Activated T-helper 17 cell treated with anti-CD3 and anti-CD28 coated beads, Interleukin-2, amount 50 U/mL, for 72 hours (primary cell): ENCODE measurements at places on chromosomes 12 and 14. TPM values are rescaled to one million over a fixed set of nuclear protein-coding genes. Genes with fewer than 3 reads are reported as not detected.
A peak's percentile ranks its signal among the peaks of the same experiment; 100 is the strongest.

- H3K27me3 ChIP-seq = no peaks in the 10 kb centered on the region
- ATAC-seq = no peak
- peaks cover 64% of the 10 kb centered on the region for H3K36me3 ChIP-seq
- peaks cover 33% of the 10 kb centered on the region for H3K4me1 ChIP-seq
Observed at GRCh38 chr14:102150083-102150482, 10.4 kb downstream of the WDR20 start.

STXBP6 gene
- not detected for total RNA-seq

BMP4 gene
- total RNA-seq = 0.50 TPM

AQP2 gene
- total RNA-seq = not detected

DNA sequence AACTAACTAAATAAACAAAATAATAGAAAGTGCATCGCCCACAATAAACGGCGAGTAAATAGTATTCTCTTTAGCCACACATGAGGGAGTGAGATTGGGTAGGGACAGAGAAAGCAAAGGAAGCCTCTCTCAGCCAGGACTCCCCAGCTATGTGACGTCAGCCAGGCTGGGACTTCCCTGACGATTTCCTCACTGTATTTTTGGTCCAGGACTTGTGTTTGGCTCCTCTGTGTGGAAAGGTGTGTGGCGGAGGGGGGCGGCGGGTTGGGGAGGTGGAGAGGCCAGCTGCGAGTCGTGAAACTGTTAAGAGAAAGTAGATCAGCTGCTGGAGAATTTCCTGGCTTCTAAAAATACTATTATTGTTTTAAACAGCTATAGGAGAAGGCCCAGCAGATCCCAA is 1124.6 kb downstream of the AACS start:
- H3K27ac ChIP-seq = no peak overlapping the region
- H3K27me3 ChIP-seq = peaks cover 21% of the 10 kb centered on the region

DNA sequence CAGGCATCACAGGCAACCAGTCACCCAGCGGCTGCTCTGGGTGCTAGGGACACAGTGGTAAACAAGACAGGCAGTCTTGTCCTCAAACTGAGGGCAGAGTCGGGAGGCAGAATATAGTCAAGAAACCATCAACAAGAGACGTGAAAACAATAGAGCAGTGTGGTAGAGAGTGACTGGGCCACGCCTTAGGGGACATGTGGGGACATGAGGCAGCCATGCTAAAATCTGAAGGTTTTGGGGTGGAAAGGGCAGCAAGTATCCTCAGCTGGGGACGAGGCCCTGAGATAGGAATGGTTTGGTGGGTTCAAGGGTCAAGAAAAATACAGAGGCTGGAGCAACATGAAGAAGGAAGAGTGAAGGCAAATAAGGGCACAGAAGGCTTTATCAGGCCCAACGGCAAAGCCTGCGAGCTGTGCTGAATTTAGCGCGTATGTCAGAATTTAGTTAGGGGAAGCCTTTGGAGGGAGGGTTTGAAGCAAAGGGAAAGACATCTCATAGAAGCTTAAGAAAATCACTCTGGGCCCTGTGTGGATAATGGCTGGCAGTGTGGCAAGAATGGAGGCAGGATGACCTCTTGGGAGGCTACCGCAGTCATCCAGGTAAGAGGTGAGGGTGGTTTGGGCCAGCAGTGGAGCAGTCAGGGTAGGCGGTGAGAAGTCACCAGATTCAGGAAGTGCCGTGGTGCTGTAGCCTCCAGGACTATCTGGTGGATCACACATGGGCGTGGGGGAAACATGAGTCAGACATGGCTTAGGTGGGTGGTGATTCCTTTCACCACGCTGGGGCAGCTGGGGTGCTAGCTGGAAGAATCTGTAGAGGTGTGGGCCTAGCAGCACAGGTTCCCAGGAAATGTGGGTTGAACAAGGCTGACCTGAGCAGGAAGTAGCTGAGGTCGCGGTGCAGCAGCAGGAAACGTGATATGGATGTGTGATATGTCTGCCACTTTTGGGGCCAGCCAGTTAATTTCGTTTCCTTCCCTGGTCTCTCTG is 3.0 kb downstream of the EVL start:
- peak; percentile 64 for ATAC-seq
- peaks cover 36% of the 10 kb centered on the region for H3K4me1 ChIP-seq
- peaks cover 82% of the 10 kb centered on the region for H3K36me3 ChIP-seq
- peak overlapping the region; percentile 96 for H3K27ac ChIP-seq
- H3K27me3 ChIP-seq = no peaks in the 10 kb centered on the region
- H3K4me3 ChIP-seq = peak overlapping the region; percentile 93

- H3K27ac ChIP-seq = peak overlapping the region; percentile 65
- peaks cover 100% of the 10 kb centered on the region for H3K36me3 ChIP-seq
- ATAC-seq = no peak
- H3K4me1 ChIP-seq = peaks cover 46% of the 10 kb centered on the region
- no peaks in the 10 kb centered on the region for H3K27me3 ChIP-seq
- H3K4me3 ChIP-seq = peak overlapping the region; percentile 94
Observed at GRCh38 chr14:21255385-21256101, 13.7 kb downstream of the HNRNPC start.

GRCh38 chr14:72129291-72129690 is 197.1 kb downstream of the RGS6 start:
- no peaks in the 10 kb centered on the region for H3K36me3 ChIP-seq
- peaks cover 5% of the 10 kb centered on the region for H3K4me1 ChIP-seq
- no peak for ATAC-seq
- no peak overlapping the region for H3K4me3 ChIP-seq
- H3K27me3 ChIP-seq = peaks cover 35% of the 10 kb centered on the region

- no peaks in the 10 kb centered on the region for H3K4me1 ChIP-seq
- no peak overlapping the region for H3K4me3 ChIP-seq
- H3K27me3 ChIP-seq = peaks cover 3% of the 10 kb centered on the region
- no peaks in the 10 kb centered on the region for H3K36me3 ChIP-seq
- ATAC-seq = no peak
- H3K27ac ChIP-seq = no peak overlapping the region
Observed at GRCh38 chr12:32454866-32455265, 55.5 kb downstream of the FGD4 start.

INSM2 gene
- not detected for total RNA-seq

DNA sequence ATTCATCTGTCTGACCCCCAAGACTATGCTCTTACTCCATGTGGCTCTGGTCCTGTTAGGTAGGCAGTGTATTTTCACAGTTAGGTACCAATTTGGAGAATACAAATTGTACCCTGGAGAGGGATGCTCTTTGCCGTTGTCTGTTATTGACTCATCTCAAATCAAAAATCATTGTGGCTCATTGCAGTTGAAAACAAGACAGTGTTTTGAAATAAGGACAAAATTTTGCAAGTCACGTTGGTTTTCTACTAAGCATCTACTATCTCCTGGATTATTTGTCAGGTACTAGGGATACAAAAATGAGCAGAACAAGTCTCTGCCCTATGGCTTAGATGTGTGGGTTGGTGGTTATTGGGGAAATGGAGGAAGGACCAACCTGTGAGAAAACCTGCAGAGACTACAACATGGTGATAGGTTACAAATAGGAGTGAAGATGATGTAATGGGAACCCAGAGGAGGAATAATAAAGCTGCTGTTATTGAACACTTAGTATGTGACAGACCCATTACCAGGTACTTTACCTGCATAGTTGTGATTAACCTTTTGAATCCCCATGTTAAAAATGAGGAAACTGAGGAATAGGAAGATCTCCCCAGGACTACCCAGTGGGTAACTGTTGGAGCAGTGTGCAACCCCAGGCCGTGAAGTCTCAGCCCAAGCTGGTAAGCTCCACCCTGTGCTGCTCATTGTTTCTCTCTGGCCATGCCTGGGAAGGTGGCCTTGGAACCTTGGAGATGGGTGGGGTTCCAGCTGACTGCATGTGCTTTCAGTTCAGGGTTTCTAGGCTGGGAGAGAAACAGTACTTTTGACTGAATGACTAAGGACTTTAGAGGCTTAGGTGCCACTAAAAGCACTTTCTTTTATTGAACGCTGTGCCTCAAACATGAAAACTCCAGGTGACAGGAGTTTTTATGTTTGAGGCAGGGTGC is 72.9 kb upstream of the SRSF5 start:
- peak overlapping the region; percentile 37 for H3K4me3 ChIP-seq
- H3K27ac ChIP-seq = peak overlapping the region; percentile 71
- peaks cover 57% of the 10 kb centered on the region for H3K36me3 ChIP-seq
- peaks cover 52% of the 10 kb centered on the region for H3K4me1 ChIP-seq
- peak; percentile 29 for ATAC-seq
- no peaks in the 10 kb centered on the region for H3K27me3 ChIP-seq

GRCh38 chr14:62001963-62002362 is 239.7 kb downstream of the SNAPC1 start:
- H3K4me3 ChIP-seq = no peak overlapping the region
- no peak for ATAC-seq
- no peak overlapping the region for H3K27ac ChIP-seq
- H3K27me3 ChIP-seq = peaks cover 41% of the 10 kb centered on the region

GRCh38 chr12:49296034-49296835 is 1.3 kb downstream of the PRPH start:
- H3K36me3 ChIP-seq = no peaks in the 10 kb centered on the region
- no peak overlapping the region for H3K27ac ChIP-seq
- ATAC-seq = peak; percentile 75
- peak overlapping the region; percentile 51 for H3K4me3 ChIP-seq
- H3K27me3 ChIP-seq = peaks cover 29% of the 10 kb centered on the region

DNA sequence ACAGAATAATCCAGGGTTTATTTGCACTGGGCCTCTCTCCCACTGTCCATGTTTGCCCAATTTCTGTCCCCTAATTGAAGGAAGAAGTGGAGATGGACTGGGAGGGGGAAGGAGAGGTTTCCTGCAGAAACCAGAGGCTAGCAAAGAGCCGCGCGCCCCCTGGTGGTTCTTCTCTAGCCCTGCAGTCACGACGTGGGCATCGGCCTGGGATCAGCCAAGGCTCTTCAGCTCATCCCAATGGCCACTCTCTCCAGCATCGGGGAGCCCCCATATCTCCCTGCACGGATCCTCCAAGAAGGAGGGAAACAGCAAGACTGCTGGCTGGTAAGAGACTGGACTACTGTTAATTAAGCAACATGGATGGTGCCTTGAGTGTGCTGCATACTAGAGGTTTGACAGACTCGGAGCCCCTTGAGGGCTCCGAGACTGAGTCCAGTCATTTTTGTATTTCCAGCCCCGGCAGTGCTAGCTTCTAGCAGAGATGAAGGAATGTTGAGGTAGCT is 18.7 kb downstream of the ZBTB39 start:
- no peak overlapping the region for H3K4me3 ChIP-seq
- H3K27ac ChIP-seq = no peak overlapping the region
- H3K4me1 ChIP-seq = peaks cover 12% of the 10 kb centered on the region
- H3K36me3 ChIP-seq = no peaks in the 10 kb centered on the region

DNA sequence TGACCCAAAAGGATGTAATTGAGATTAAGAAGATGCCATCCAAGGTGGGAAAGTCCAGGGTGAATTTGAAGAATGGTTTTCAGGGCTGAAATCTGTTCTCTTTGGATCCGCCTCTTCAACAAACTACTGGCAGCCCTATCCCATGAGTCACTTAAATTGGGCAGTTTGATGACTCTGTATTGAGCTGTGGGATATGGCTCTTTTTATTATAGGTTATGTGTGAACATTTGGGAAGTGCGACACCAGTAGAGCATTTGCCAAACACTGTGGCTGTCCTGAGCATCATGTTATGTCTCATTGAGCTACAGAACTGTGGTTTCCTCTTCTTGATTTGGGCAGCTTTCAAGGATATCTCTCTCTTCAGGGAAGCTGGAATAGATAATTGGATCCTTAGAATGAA is 22.3 kb downstream of the IFT43 start:
- no peak overlapping the region for H3K27ac ChIP-seq
- ATAC-seq = no peak
- H3K4me3 ChIP-seq = no peak overlapping the region
- no peaks in the 10 kb centered on the region for H3K4me1 ChIP-seq

DNA sequence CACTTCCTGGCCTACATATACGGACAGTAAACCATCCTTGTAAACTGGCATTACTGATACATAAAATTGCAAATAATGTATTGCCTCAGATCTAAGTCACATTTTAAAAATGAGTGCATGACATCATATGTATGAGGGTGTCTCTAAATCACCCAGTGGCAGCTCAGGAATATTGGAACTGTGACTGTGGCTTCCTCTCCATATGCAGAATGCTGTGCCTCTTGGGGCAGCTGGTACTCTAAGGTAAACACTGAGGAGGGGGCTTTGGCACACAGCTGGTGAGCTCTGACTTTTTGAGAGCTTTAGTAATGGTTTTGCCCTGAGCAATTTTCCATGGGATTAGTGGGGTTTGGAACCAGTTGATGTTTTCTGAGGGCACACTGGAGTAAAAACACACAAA is 263.7 kb downstream of the BMP4 start:
- no peak for ATAC-seq
- no peaks in the 10 kb centered on the region for H3K27me3 ChIP-seq
- H3K27ac ChIP-seq = no peak overlapping the region
- no peaks in the 10 kb centered on the region for H3K36me3 ChIP-seq

DNA sequence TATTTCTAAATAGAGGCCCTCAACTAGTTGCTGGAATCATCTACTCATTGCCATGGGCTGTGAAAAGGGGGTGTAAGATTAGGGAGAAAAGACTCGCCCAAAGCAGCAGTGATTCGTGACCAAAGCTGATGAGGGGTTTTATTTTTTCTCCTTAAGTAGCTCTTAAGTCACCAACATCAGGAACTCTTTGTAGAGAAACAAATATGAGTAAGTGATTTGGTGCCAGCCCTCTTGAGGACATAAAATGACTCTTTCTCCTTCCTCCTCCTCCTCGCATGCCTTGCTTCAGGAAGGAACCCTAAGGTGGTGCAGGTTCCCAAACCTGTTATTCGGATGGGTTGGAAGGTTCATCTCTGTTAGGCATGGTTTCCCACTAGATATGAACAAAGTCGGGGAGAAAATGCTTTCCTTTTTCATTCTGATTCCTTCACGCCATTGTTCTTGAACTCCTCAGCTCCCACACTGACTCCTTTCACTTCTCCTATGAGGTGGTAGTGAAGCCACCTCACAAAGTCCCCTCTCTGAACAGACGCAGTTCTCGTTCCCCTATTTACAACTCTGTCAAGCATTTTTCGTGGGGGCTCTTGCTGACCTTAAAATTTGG is 113.4 kb downstream of the ETV6 start:
- ATAC-seq = peak; percentile 48
- H3K4me3 ChIP-seq = peak overlapping the region; percentile 43
- H3K4me1 ChIP-seq = peaks cover 49% of the 10 kb centered on the region
- H3K27me3 ChIP-seq = no peaks in the 10 kb centered on the region
- H3K36me3 ChIP-seq = peaks cover 67% of the 10 kb centered on the region

DNA sequence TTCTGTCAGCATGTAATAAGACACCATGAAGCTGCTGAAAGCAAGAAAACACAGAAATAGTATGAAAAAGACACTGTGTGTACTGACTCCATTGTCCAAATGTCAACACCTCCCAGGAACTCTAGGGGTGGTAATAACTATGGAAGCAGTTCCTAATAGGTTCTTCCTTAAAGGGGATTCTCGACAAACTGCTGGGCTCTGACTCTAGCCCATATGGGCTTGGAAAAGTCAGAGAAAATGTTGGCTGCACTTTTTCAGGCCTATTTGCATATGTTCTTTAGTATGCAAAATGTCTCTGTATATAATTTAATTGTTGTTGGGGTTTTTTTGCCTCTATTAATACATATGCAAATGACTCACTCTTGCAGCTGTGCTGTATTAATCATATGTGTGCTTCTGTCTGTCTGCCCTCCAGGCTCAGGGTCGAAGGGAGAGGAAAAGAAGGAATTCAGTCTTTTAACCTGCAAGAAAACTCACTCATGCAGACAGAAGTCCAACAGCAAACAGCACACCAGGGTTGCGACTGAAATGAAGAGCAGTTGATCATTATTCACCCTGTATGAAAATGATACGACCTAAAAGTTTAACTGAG is 317.6 kb downstream of the SOX5 start:
- no peaks in the 10 kb centered on the region for H3K4me1 ChIP-seq
- H3K4me3 ChIP-seq = no peak overlapping the region
- no peak for ATAC-seq
- no peaks in the 10 kb centered on the region for H3K36me3 ChIP-seq
- H3K27me3 ChIP-seq = no peaks in the 10 kb centered on the region

GRCh38 chr14:101918065-101918989 is 46.0 kb upstream of the DYNC1H1 start:
- H3K27me3 ChIP-seq = no peaks in the 10 kb centered on the region
- H3K36me3 ChIP-seq = peaks cover 85% of the 10 kb centered on the region
- no peaks in the 10 kb centered on the region for H3K4me1 ChIP-seq
- no peak overlapping the region for H3K27ac ChIP-seq
- no peak for ATAC-seq
